ENCODE measurements at places on chromosomes 1 and 21.

DNA sequence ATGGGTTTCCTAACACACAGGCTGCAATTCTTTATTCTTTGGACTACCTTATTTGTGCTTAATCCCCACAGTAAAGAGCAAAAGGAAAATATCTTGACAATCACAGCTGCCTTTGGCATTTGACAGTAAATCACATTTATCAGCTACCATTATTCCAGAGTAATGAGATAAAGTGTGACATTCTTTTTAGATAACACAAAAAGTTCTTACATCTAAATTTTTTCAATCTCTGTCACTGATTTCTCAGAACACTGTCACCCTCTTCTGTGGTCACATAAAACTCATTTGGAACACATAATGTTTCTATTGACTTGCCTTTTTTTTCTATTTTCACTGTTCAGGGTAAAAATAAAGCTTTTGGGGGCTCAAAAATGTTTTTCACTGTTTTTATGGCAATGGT is 484.6 kb downstream of the LTN1 start:
- no peak for DNase-seq

DNA sequence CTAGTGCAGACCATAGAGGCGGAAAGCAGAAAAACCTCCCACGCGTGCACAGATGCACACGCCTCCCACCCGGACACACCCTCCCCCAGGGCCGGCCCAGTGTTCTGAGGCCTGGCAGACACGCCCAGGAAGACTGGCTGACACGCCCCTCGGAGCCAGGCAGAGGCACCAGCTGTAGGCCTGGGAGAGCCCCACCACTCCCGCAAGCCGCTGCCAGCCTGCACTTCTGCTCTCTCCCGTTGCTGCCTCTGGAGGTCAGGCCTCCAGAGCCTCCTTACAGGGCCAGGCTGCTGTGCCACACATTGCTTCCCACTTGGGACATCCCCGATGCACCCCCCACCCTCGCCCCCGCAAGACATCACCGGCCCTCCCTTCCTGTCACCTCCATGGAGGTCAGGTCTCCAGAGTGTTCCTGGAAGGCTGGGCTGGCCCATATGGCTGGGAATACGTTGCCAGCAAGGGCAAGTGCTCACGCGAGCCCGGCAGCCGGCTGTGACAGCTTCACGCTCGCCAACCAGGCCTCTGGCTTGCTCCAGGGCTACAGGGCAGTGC is 40.4 kb downstream of the CASZ1 start:
- peak; percentile 68 for DNase-seq

DNA sequence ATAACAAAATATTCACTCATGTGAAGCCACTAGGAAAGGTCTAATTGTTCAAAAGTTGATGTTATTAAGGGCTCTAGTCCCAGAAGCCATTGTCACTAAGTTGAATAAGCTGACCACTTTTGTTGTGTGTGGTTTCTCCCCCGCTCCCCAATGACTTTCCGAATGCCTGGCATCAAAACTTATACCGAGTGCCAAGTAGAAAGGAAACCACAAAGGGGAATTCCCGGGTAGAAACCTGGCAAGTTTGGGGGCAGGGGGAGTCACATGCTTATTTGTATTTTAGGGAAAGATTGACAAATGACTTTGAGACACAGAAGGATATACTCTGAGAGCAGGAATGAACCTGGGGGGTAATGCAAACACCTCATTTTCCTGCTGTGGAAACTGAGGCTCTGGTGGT is 154.1 kb downstream of the TGFBR3 start:
- DNase-seq = no peak

- DNase-seq = no peak
These were observed 339.9 kb downstream of the NTNG1 start for GRCh38 chr1:107480548-107481415.

- no peak for DNase-seq
These were observed 19.2 kb upstream of the DEPDC1 start for GRCh38 chr1:68516066-68516465.

DNA sequence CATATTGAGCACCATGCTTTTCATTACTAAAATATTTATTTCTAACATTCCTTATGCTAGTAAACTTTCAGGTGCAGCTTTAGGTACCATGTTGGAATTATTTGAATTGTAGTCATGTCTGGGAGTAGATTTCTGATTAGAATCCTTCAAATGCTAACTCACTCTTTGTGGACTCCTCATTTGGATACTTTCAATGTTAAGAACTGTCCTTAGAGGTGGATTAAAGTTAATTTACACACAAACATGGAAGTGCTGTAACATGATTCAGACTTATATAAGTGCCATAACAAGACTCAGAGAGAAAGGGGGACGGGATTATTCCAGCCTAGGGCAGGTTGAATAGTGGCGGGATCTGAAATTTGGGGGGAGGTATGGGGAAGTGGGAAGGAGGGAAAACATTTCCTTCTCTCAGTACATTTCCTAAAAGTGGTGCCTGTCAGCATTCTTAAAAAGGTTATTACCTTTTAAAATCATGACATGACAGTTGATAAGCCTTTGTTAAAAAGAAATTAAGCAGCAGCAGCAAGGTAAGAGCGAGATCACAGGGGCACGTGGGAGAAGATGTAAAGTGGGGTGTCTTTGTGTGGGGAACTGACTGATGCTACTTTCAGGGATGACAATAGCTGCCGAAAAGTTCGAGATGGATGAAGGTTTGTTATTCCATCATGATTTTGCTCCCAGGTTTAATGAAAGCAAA is 44.4 kb downstream of the HHAT start:
- no peak for DNase-seq

GRCh38 chr1:88661188-88661587 is 22.9 kb upstream of the PKN2 start:
- DNase-seq = no peak

- no peak for DNase-seq
These were observed 42.3 kb downstream of the KIF26B start for GRCh38 chr1:245197121-245197520.

DNA sequence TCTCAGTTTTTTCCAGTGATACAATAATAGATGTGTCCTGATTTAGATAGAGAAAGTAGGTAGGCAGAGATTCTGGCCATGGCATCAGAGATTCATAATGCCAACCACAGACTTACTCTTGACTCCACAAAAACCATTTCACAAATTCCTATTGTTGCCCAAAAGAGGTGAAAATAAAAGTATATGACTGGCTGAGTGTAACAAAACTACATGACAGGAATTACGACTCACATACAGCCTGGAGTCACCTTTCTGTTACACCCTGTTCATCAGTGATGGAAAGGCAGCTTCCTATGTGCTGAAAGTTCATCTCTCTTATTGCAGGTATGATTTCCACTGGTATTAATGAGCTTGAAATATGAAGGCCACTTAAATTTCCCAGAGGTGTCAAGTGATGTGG is 72.3 kb downstream of the MPZL1 start:
- no peak for DNase-seq

DNA sequence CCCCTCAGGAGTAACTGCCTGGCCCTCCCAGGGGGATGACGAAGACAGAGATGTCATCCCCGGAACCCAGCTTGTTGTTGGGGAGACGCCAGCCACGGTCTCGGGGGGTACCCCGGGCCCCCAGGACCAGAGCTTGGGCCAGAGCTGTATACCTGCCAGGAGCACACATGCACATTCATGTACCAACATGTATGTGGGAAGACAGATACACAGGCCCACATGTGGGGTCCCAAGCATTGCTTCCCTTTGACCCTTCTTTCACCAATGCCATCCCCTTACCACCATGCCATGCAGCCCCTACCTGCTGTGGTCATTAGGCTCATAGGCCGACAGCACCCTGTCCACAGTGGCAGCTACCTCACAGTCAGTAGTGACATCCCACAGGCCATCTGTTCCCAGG is 3.2 kb upstream of the RHOC start:
- DNase-seq = no peak

GRCh38 chr1:79215311-79215710 is 208.8 kb upstream of the ADGRL4 start:
- no peak for DNase-seq

DNA sequence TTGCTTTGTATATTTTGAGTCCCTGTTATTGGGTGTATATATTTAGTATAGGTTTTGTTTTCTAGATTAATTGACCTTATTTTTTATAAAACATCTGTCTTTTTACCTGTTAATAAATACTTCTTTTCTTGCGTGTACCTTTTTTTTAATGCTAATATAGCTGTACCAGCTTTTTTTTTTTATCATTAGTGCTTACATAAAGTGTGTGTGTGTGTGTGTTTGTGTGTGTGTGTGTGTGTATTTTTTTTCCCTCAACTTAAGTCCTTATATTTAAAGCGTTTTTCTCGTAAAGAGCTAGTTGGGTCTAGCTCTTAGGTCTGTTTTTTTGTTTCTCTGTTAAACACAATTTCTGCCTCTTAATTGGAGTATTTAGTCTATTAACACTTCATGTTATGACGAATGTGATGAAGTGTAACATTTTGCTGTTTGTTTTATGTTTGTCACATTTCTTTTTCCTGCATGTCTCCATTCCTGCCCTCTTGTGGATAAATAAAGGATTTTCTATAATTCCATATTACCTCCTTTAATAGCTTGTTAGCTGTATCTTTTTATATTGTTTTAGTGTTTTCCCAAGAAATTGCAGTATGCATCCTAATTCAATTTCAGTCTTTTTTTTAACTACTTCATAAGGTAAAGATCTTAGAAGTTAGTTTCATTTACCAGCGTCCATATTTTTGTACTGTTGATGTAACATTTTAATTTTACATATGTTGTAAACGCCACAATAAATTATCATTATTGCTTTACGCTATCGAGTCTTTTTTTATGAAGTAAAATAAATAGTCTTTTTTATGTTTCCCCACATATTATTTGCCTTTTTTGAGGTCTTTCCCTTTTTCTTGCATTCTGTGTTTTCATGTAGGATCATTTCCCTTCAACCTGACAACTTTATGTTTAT is 4.3 kb downstream of the PRMT2 start:
- peak; percentile 13 for DNase-seq

DNA sequence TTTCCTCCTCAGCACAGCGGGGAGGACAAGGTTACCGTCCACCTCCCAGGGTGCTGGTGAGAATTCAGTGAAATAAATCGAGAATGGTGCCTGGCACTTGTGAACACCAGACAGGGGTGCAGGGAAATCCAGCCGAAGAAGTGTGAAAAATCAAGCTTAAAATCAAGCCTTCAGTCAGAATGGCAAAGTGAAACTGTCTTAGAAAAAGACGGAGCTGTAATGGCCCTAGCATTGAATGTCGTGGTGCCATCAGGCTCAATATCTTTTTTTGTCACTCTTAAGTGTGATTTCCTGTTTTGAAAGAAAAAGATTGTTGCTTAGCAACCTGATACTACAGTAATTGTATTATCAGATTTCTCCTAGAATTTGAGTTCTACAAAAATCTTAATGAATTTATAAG is 22.1 kb downstream of the EDARADD start:
- DNase-seq = no peak

DNA sequence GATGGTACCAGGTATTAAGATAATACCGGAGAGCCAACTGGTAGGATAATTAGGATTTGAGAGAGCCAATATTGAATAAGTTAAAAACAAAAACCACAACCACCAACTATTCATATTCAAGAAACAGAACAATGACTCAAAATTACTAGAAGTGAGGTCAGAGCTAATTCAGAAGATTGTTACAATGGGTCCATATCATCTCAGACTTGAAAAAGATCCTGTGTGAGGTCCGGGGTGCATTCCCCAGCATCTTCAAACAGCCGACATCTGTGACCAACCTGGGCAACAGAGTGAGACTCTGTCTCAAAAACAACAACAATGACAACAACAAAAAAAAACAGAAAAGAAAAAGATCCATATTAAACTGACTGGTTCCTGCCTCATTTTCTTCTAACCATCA is 18.6 kb downstream of the AK2 start:
- DNase-seq = no peak

DNA sequence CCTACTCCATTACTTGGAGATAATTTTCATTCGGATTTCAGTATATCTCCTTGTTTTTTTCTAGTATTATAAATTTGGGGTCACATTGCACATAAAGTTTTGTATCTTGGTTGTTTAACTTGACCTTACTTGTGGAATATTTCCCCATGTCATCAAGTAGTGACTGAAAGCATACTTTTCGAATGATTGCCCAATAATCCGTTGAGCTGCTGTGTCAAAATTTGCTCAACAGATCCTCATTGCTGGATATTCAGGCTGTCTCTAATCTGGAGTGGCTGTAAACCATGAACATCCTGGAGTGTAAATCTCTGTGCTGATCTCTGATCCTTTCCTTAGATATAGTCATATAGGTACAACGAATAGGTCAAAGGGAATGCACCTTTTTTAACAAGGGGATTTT is 4.9 kb downstream of the NIPAL3 start:
- DNase-seq = no peak

- DNase-seq = no peak
These were observed 32.7 kb upstream of the GLIS1 start for GRCh38 chr1:53771648-53772047.

DNA sequence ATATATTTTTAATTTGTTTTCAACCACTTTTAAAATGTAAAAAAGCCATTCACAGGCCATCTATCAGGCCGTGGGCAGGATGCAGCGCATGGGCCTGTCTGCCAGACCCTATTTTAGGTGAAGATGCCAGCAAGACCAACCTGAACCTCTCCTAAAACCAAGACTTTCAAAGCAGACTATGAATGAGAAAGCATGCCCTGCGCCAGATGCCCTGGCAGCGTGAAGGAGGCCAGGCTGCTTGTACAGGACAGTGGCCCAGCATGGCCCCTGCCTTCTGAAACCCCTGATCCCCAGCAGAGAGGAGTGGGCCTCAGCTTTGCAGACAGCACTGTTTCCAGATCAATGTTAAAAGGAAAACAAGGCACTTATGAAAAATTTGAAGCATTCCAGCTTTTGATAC is 31.6 kb downstream of the WDR4 start:
- no peak for DNase-seq

DNA sequence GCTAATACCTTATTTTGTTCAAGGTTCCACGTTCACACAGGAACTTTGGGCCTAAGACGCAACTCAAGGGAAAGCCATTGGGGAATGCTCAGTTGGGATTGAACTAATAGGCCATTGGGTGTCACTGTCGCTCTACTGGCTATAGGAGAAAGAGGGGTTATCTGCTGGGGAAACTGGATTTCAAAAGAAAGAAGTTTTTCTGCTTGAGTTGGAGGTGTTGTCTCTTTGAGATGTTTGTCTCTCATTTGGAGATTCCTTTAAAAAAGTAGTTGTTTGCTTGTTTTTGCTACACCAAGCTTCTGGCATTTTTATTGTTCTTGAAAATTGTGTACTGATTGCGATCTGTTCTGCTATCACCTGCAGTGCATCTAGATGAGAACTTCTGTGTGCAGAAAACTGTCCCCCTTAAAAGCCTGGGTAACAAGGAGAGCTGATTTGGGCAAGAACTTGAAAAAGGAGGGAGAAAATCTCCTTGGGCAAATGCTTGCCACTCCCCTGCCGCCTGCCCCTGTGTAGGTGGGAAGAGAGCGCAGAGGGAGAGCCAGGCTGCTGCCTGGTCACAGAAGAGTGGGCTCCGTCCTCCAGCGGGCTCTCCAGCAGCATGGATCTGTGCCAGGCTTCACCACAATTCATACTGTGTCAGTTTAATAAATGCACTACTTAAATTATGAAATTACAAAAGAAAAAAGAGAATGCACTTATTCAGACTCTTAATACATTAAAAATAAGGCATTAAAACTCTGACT is 39.9 kb downstream of the PEX14 start:
- DNase-seq = peak; percentile 61

- no peak for DNase-seq
These were observed 68.7 kb downstream of the RGL1 start for GRCh38 chr1:183873642-183874041.
